Inflammatory macrophage treated with lipopolysaccharide for 4 hours (primary cell): ENCODE measurements at places on chromosomes 13 and 19.
A peak's percentile ranks its signal among the peaks of the same experiment; 100 is the strongest.

GRCh38 chr13:29154390-29154789 is 334.3 kb downstream of the MTUS2 start:
- DNase-seq: no peak

DNA sequence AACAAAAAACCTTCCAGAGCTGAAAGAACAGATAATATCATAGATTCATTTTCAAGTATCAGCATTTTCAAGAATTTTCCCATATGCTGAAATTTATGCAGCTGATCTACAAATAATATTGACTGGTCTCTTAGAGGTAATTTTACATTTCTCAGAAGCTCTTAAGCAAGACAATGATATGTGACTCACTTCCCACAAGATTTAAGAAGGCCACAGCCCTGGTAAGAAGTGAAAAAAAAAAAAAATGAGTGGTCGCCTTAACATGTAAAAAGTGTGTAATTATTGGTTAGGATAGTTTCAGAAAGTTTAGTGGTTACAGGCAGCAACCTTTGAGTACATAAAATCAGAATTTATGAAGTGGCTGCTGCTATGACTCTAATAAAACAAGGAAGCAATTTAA is 54.5 kb downstream of the NUFIP1 start:
- DNase-seq: peak; percentile 52

DNA sequence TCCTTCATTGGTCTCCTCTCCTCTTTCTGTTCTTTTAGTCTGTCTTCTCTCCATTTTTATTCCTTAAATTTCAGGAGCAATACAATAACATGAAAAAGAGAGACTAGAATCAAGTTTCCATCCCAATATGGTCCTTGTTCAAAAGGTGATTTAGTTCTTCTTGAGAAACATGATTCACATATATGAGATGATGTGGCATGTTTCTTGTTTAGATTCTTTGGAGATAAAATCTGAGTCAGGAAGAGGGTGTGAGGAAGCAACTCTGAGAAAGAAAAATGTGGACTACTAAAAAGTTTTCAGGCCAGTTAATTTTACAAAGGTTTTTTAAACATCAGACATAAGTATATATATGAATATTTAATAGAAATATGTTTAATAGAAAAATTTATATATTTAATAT is 231.4 kb downstream of the OXGR1 start:
- no peak for DNase-seq

DNA sequence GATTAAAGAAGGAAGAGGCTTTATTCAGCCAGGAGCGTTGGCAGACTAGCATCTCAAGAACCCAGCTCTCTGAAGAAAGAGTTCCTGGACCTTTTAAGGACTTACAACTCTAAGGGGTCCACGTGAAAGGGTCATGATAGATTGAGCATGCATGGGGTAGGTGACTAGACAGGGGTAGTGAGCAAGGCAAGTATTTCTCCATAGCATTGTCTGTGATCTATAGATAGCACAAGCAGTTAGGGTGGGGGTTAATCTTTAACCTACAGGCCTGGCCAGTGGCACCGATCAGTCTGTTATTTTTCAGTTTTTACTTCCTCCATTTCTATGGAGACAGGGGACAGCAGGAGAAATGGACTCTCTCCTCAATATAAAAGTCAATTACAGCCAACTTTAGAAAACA is 983.7 kb downstream of the SLITRK1 start:
- DNase-seq: no peak

DNA sequence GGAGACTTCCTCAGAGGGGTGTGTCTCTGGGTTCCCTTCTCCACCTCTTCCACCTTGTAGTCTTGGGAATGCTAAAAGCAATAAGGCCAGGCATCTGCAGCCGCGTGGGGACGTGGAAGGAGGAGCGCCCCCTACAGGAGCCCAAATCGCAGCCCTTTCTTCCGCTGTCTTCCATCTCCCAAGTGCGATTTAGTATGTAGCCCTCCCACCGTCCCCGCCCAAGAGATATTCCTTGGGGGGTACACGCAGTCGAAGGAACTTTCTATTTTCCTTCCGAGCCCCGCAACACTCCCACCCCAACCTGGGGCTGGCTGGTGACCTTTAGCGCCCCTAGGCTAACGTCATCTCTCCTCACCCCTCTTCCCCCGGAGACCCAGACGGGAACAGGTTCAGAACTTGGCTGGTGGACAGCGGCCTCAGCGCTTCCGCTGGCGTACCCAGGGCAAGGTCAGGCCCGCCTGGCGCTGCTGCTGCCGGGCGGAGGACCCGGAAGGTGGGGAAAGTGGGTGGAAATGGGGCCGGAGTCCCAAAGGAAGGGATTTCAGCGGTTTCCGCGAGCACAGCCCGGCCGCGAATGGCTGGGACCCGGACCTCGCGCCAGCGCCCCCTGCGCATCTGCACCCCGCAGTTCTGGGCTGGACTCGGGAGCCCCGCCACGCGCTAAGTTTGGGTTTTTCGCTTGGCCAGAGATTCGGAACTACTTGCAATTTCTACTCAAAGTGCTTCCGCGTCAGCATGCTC is 2.1 kb upstream of the PCDH8 start:
- DNase-seq: peak; percentile 50

- DNase-seq: no peak
Observed at GRCh38 chr13:113734099-113734825, 24.8 kb upstream of the TMEM255B start.
